Brain pericyte (primary cell): ENCODE measurements at places on chromosomes 7 and 10.

DNA sequence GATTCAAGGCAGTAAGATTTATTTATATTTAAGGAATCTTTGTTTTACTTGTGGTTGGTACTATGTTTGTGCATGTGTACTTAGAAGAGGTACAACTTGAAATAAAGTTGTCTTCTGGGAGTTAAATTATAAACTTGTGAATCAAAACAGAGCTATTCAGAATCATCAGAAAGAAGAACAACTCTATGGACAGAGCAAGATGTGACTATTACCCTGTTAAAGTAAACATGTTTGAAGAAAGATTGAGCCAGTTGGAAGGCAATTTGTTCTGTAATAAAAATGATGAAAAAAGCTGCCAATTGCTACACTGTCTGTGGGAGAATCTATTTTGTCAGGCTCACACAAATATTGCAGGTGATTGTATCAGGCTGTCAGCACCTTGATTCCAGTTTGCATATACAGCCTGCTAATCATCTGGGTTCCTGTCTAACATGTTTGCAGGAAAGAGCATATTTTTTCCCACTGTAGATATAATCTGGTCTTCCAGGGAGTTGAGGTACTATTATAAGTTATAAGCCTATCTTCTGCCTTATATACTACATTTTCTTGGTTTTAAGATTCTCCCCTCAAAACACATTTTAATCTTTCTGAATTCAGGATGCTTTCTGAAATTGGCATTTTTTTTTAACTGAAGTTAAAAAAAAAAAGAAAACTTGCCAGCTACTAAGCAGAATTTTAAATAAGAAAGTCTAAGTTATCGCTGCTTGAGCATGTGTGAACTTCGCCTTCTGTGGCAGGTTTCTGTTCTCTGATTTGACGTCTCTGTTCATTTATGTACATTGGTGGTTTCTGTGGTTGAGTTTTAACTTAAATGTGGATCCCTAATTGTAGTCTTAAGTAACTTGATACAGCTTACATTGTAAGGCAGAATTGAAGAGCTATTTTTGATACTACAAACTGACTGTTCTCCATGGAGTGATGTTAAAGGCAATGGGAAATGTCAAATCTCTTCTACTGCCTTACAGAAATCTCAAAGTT lies 46.0 kb downstream of the ZNRF2 start:
- DNase-seq = no peak

GRCh38 chr7:122468945-122469344 lies 164.4 kb upstream of the FEZF1 start:
- no peak for DNase-seq

DNA sequence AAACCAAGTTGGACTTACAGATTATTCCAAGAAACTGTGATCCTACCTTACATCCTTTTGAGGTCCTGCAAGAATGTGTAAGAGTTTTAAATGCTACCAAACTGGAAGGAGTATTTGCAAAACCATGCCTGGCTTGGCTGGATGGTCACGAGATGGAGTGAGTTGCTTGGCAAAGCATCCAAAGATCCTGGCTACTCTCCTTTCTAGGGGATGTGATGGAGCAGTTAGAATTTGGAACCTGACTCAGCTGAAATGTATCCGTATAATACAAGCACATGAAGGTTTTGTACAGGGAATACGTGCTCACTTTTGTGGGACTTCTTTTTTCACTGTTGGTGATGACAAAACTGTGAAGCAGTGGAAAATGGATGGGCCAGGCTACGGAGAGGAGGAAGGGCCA lies 13.3 kb upstream of the SYPL1 start:
- DNase-seq = no peak

DNA sequence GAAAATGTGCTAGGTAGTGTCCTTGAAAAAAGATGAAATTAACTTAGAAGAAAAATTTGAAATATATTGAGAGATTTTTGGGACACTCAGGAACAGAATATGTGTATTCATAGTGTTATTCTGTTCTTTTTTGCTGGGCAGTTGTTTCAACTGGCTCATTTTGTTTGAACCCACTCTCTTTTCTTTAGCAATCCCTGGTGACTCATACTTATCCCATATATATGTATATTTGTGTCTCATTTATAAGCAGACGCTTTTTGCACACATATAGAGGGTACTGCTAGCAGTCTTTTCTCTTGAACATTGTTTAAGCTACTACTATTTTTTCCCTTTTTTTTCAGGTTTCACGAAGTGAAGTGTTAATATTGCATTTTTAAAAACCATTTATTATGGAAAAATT lies 1.9 kb downstream of the EXOC6 start:
- DNase-seq = no peak

- no peak for DNase-seq
Measured at GRCh38 chr7:77425101-77426051, 9.2 kb upstream of the GSAP start.

GRCh38 chr10:56481521-56482091 lies 120.5 kb upstream of the ZWINT start:
- no peak for DNase-seq

DNA sequence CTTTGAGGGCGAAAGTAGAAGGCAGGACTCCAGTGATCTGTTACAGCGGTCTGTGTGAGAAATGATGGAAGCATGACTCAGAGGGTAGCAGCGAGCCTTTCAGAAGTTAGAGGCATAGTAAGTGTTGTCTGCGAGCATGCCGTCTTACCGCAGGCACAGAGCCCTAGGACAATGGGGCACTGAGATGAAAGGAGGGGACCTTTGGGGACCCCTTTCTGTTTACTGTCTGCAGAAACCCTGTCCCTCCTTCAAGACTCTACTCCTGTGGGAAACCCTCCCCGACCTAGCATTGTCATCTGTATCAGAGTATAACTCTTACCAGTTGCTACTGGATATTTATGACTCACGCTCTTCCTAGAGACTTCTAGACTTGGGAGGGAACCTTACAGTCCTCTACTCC lies 87.2 kb upstream of the AGK start:
- DNase-seq = no peak
